ENCODE measurements at places on chromosomes 16 and 17.

DNA sequence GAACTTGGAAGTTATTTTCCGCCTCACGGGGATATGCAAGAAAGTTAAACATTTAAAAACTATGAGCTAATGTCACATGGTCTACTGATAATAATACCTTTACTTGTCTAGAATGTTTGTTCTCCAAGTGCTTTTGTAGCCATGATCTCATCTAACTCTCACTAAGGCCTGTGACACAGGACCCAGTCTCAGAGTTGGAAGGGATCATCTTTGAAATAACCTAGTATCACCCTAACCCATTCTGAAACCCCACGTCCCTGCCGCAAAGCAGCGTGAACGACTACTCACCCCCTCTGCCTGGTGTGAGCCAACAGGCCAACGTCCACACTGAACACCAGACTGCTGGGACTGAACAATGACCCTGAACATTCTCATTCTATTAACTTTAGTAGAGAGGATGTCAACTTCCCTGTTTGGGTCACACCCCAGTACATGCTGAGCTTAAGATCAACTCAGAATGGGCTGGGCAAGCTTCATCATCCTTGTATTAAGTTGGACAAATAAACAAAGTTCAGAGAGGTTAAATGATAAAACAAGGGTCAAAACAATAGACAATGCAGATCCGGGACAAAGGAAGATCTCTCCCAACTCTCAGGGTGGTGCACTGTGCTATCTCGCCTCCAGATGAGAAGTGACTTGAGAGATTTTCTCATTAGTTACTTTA is 54.8 kb upstream of the BCAR1 start:
- no peak for DNase-seq

DNA sequence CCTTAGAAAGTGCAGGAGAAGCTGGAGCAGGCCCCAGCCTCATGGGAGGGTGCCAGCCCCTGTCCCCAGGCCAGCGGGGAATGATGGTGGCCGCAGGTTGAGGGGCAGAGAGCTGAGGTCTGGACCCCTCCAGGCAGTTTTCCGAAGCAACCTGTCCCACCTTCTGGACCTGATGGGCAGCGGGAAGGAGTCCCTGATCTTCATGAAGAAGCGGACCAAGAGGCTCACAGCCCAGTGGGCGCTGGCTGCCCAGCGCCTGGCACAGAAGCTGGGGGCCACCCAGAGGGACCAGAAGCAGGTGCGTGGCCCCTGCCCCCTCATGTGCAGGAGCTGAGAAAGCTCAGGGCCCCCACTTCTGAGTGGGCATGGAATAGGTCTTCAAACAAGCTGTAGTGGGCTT is 36.8 kb downstream of the MGAT5B start:
- DNase-seq = no peak

DNA sequence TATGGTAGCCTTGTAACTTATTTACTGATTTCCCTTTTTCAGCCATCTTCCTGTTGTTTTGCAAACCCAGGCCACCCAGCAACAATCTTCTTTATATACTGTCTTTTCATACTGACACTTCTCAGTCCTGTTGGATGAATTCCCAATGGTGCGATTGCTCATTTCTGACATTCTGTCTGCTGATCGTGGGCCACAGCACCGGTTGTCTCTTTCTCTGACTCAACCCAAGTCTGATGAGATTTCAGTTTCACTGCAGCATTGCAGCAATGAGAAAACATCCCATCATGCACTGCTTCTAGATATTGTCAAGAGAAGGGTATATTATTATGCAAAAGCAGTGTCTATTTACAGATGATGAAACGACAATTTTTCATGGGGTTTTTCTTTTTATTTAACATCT is 349.2 kb upstream of the HSBP1 start:
- DNase-seq = peak; percentile 3

GRCh38 chr17:40351359-40352236 is 12.9 kb downstream of the GJD3 start:
- peak; percentile 32 for DNase-seq

DNA sequence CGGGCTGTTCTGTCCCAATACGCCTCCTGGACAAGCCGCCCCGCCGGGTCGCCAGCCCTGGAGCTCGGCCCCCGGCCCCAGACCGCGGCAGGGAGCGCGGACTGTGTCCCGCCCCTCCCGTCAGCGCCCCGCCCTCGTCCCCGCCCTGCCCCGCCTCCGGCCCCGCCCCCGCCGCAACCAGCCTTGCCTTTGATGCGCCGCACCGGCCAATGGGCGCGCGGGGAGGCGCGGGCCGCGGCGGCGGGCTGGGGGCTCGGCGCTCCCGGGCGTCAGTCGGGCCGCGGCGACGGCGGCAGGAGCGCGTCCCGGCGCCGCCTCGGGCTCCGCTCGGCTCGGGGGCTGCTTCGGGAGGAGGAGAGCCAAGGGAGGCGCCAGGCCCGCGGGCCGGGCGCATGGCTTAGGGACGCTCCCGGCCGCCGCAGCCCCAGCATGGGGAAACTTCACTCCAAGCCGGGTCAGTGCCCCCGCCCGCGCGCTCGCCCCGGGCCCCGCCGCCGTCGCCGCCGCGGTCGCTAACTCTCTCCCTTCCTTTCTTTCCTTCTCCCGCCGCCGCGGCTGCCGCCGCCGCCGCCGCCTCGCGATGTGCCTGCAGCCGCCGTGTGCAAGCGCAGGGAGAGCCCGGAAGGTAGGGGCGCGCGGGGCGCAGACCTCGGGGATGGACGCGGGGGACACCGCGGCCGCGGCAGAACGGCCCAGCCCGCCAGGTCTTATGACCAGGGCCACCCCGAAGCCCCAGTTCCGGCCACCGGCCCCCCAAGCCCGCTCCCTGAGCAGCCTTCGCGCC is at the start of gene NKD1:
TSS of gene NKD1 (plus strand) at position 272 of the 784 bp plus-strand sequence. CDS start at position 430, 158 bp downstream.
- DNase-seq = peak; percentile 84

- DNase-seq = peak; percentile 72
Observed at GRCh38 chr17:20896153-20896649, 146.6 kb downstream of the USP22 start.

GRCh38 chr16:55035029-55035428 is 104.4 kb downstream of the IRX5 start:
- no peak for DNase-seq

GRCh38 chr16:6753553-6753952 is 579.1 kb upstream of the RBFOX1 start:
- peak; percentile 50 for DNase-seq

DNA sequence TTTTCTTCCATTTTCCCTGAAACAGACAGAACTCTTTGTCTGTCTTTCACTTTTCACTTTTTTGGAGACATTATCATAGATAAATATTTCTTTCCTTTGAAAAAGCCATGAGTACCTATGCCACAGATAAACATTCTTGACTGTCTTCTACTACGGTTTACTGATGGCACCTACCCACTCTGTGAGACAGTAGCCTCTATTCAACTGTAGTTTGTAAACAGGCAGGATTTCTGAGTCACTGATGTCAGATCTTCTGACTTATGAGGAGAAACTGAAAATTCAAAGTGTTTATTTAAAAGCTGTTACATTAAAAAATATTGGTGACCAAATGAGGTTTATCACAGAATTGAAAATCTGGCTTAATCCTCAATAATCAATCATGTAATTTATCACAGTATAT is 658.4 kb downstream of the TOX3 start:
- no peak for DNase-seq

GRCh38 chr16:28140788-28141618 is 70.8 kb downstream of the XPO6 start:
- DNase-seq = no peak

DNA sequence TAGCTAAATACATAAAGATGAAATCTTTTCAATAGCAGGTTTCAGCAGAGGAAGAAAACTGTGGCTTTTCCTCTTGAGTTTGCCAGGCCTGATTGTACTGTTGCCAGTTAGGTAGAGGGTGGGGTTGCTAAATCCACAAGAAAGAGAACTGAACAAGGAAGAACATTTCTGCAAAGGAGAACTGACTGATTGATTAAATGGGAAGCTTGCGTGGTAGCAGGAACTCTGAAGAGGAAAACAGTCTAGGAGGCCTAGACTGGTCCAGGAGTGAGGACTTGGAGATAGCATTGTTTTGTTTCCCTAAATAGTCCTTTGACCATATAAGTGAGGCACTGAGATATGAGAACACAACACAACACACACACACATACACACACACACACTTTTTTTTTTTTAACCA is 18.8 kb downstream of the LRRC36 start:
- no peak for DNase-seq

DNA sequence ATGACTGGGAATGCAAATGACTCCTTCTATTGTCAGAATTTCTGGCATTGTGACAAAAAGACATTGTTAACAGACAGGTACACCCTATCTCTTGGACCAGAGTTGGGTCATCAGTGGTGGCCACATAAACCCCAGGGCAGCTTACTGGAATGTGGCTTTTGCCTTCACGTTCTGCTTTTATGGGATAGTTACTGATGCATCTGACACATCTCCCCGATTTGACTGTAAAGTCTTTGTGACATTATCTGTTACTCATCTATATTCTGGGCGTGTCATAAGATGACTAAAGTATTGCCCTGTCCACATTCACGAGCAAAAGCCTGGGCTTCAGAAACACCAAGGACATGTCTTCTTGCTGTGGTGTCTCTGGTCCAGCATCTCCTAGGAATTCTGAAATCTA is 18.7 kb upstream of the AQP8 start:
- DNase-seq = no peak

DNA sequence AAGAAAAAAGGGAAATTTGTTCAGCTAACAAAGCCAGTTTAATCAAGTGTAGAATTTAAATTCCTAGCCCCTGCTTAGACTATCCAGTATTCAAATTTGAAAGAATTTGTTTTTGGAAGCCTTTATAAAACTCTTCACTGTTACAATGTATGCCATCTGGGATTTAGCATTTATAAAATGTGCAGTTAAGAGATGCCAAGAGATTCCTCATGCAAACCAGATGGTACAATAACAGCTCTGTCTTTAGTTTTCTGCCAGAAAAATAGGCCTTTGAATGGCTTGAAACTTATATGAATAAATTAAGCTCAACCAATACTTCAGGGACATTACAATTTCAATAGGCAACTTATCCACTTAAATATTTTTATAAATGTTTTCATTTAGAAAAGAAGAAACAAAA is 6.8 kb upstream of the ANKS4B start:
- DNase-seq = no peak

DNA sequence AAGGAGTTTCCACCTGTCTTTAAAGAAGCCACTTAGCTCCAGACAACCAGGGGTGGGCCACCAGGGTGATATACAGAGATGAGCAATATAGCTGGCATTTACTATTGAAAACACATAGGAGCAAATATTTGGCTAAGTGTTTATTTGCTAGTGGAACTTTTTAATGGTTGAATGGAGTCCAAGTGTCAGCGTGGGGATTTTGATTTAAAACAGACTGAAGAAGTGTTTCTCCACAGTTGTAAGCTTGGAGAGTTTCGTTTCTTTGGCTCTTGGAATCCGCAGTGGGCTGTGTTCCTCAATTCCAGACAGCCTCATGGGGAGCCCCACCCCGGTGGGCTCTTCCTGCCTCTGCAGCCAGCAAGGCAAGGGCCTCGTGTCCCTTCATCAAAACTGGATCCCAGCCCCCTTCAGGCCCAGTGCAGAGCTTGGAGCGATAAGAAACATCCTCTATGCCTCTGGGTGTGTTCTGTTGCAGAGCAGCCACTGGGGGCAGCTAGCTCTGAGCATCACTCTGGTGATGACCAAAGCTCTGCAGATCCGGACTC is 36.1 kb downstream of the NOG start:
- DNase-seq = no peak

GRCh38 chr17:2709183-2709661 is 2.3 kb downstream of the CLUH start:
- no peak for DNase-seq

GRCh38 chr17:48439875-48440505 is 10.0 kb upstream of the SKAP1 start:
- DNase-seq = no peak

DNA sequence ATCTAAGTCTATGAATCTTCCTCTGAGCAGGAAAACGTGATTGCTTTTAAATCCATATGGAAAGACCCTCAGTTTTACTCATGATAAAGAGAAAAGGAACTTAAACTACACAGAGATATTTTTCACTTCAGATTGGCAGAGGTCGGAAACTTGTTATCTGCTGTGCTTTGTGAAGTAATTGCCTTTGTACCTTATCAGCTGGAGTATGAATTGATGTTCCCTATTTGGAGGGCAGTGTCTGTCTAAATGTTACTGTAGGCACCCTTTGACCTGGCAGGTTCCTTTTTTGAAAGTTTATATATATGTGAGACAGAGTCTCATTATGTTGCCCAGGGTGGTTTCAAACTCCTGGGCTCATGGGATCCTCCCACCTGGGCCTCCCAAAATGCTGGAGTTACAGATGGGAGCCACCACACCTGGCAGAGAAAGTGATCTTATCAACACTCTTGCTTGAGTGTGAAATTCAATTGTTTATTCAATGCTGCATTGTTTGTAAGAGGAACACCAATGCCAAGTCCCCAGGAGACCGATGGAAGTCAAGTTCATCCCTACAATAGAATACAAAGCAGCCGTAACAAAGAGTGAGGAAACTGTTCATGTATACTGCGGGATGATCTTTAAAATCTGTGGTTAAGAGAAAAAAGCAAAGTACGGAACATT is 52.3 kb downstream of the ABCC1 start:
- DNase-seq = no peak

DNA sequence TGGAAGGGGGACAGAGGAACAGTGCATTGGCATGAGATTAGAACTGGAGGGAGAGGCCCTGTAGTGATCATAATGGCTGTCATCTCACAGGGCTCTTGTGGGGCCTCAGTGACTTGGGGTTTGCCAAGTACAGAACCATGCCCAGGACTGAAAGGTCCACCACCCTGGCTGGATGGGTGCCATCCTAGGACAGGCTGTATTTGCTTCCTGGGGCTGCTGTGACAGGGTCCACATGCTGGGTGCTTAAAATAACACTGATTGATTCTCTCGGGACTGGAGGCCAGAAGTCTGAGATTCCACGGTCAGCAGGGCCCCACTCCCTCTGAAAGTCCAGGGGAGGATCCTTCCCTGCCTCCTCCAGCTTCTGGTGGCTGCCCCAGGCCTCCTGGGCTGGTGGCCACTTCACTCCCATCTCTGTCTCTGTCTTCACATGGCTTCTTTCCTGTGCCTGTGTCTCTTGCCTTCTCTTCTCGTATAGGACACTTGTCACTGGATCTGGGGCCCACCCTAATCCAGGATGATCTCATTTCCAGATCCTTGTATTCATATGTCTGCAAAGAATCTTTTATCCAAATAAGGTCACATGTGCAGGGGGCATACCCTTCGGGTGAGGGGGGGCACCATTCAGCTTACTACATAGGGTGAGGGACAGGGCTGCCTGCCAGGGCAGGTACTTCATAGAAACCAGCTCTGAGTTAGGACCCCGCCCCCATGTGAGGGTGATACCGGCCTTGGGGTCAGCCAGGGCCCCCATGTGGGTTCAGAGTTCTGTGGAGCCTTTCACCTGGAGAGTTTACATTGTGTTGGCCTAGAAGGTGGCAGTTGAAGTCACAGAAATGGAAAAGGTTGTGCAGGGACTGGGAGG is 52.6 kb downstream of the USP22 start:
- DNase-seq = no peak

DNA sequence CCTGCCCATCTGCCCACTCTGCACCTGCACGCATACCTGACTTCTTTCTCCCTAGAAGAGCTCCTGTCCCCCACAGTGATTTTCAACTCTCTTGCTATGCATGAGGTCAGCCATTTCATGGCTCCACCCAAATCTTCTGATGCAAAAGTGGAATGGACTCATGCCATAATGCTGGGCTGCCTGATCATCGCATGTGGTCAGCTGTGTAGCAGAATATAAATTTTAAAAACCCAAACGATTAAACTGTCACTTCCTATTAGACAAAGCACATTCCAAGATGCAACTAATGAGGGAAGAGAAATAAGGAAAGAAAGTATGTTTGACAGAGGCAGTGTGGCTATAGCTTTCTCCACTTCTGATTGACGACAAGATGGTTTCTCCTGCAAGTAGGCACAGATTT is 26.1 kb downstream of the GRIN2A start:
- DNase-seq = no peak
